GM20000 (cell line): ENCODE measurements at places on chromosomes 6 and 20.

GRCh38 chr6:94272327-94272726, 853.0 kb upstream of the EPHA7 start:
- no peak for DNase-seq

GRCh38 chr6:141550471-141550870, 582.3 kb upstream of the GJE1 start:
- no peak for DNase-seq

DNA sequence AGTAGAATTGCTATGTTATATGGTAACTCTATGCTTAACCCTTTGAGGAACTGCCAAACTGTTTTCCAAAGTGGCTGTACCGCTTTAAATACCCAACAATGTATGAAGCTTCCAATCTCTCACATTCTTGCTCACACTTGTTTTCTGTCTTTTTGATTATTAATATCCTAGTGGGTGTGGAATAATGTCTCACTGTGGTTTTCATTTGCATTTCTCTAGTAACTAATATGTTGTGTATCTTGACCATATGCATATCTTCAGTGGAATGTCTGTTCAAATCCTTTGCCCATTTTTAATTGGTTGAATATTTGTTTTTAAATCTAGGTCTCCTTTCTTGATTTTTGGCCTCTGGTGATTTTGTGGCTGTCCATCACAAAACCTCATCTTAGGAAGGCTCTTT, 177.8 kb upstream of the PLCB4 start:
- DNase-seq: no peak

- DNase-seq: no peak
Observed at GRCh38 chr6:161906571-161906970, 632.7 kb upstream of the AGPAT4 start.

DNA sequence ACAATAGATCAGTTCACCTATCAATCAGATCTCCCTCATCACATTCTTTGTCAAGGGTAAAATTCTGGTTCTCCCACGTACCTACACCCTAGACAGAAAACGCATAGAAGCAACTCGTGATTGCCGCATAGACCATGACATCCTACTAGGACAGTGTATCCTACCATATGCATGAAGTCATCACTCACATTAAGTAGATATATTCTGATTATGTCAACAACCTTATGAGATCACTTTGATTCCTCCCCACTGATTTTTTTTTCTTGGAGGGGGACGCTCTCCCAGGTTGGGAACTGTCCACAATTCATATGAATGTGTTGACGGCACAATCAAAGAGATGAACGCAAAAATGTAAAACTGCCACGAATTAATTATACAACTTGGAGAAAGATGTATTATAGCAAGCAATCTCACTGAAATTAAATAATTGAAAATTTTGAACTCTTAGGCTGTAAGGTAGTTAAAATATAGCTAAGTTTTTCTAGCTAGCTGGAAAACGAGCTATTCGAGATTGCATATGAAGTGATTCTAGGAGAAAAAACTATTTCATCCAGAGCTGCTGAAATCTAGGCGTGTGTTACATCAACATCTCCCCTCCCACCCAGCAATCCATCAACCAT, 82.5 kb upstream of the CCDC28A start:
- DNase-seq: peak; percentile 20

DNA sequence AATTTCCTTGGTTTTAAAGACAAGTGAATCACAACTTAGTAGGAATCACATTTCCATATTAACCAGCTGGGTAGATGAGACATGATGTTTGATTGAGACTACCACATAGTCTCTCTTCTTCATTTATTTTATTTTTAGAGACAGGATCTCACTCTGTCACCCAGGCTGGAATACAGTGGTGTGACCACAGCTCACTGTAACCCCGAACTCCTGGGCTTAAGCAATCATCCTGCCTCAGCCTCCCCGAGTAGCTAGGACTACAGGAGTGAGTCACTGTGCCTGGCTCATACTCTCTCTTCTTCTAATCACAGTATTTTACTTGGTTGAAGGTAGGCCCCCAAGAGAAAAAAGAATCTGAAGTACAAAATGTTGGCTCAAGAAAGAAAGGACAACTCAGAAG, 80.2 kb upstream of the ASF1A start:
- DNase-seq: no peak

DNA sequence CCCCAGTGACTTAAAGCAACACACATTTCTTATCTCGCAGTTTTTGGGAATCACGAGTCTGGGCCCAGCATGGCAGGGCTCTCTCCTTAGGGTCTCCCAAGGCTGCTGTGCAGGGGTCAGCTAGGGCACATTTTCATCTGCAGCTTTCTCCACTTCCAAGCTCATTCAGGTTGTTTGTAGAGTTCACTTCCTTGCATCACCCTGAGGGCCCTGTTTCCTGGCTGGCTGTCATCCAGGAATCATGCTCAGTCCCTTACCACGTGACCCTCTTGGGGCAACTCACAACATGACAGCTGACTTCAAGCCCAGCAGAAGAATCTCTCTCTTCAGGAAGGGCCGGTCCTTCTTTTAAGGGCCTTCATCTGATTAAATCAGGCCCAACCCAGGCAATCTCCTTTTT, 21.3 kb downstream of the SNAP25 start:
- no peak for DNase-seq

- no peak for DNase-seq
Observed at GRCh38 chr6:122454673-122455072, 16.9 kb downstream of the SERINC1 start.
